CD4-positive, alpha-beta T cell (primary cell): ENCODE measurements at places on chromosomes 11 and 22.

DNA sequence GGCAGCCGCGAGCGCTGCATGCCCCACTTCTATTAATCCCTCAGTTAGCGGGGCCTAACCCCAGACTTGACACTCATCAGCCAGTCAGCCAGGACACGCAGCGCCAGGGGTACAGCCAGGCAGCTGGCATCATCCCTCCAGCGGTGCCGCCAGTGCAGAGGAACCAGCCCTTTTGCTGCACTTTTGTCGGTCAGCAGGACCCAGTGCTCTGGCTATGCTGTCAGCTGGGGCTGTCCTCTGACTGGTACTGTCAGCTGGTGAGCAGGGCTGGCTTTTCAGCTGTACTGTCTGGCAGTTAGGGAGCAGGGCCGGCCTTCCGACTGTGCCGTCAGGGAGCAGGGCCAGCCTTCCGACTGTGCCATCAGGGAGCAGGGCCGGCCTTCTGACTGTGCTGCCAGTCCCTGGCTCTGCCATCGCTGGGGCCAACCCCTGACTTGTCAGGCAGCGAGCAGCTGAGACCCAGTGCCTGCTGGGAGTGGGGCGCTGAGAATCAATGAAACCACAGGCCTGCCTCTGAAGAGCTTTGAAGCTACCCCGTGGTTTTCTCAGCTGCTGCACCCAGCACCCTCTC is 115.4 kb downstream of the KIAA1671 start:
- no peaks in the 10 kb centered on the region for H3K36me3 ChIP-seq
- peak overlapping the region; percentile 90 for H3K27ac ChIP-seq
- H3K27me3 ChIP-seq: no peaks in the 10 kb centered on the region
- peak; percentile 84 for DNase-seq
- H3K4me3 ChIP-seq: peak overlapping the region; percentile 29
- H3K4me1 ChIP-seq: peaks cover 93% of the 10 kb centered on the region

- no peak overlapping the region for H3K27ac ChIP-seq
- no peaks in the 10 kb centered on the region for H3K4me1 ChIP-seq
- no peaks in the 10 kb centered on the region for H3K36me3 ChIP-seq
- H3K27me3 ChIP-seq: no peaks in the 10 kb centered on the region
- DNase-seq: no peak
- H3K4me3 ChIP-seq: no peak overlapping the region
Measured at GRCh38 chr11:21909145-21909544, 283.7 kb upstream of the ANO5 start.

GRCh38 chr11:9789910-9790309 is 126.0 kb downstream of the SWAP70 start:
- H3K4me3 ChIP-seq: no peak overlapping the region
- H3K36me3 ChIP-seq: peaks cover 5% of the 10 kb centered on the region
- DNase-seq: no peak
- no peaks in the 10 kb centered on the region for H3K4me1 ChIP-seq

DNA sequence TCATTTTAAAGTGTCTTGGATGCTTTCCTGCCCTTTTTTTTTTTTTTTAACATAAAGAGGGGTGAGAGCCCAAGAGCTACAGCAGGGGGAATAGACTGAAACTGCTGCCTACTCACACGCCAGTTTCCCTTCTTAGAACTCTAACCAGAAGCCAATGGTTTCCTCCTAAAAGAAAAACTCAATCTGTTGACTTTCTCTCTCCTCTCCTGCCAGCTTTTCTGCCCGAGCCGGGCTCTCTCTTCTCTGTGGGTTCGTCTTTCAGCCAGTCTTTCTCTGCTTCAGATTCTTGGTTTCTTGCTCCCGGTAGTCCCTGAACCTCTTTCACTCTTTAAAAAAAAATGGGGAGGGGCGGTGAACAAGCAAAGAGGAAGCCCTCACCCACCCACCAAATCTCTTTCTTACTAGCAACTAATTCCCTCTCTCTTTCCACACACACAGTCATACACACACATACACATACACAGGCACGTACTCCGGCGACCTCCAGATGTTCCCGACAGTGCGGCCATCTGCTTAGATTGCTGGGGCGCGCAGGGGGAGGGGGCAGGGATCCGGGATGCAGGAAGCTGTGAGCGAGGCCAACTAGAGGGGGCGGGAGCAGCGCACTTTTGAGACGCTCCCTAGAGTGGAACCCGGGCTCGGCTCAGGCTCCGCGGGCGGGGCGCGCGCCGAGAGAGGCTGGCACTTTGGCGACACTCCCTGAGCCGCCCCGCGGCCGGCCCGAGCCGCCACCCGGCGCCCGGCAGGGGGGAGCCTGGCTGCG is 444 bp upstream of the TSKU start:
- peak overlapping the region; percentile 41 for H3K4me3 ChIP-seq
- H3K27me3 ChIP-seq: peaks cover 41% of the 10 kb centered on the region
- H3K4me1 ChIP-seq: peaks cover 20% of the 10 kb centered on the region
- no peaks in the 10 kb centered on the region for H3K36me3 ChIP-seq
- DNase-seq: peak; percentile 37

DNA sequence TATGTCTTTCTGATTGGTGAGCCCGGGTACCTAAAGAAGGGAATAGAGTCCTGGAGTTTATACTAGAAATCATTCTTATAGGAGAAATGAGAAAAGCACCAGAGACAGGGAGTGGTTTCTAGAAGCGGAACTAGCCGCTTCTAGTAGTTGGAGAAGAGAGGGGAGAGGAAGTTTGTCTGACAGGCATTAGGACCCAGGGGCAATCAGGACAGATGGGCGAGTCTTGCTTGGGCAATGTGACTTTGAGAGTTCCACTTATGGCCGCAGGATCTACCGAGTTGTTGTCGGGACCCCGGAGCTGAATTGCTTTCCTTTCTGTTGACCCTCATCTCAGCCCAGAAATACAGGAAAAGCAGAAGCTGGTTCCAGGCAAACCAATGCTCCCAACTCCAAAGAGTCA is 596.8 kb upstream of the CNTN5 start:
- no peak overlapping the region for H3K27ac ChIP-seq
- H3K4me1 ChIP-seq: no peaks in the 10 kb centered on the region
- H3K36me3 ChIP-seq: no peaks in the 10 kb centered on the region
- H3K27me3 ChIP-seq: no peaks in the 10 kb centered on the region
- no peak overlapping the region for H3K4me3 ChIP-seq
- no peak for DNase-seq

GRCh38 chr11:96267496-96268032 is 75.4 kb downstream of the MAML2 start:
- peak overlapping the region; percentile 43 for H3K27ac ChIP-seq
- peaks cover 10% of the 10 kb centered on the region for H3K36me3 ChIP-seq
- DNase-seq: no peak
- H3K4me3 ChIP-seq: peak overlapping the region; percentile 25
- no peaks in the 10 kb centered on the region for H3K27me3 ChIP-seq

DNA sequence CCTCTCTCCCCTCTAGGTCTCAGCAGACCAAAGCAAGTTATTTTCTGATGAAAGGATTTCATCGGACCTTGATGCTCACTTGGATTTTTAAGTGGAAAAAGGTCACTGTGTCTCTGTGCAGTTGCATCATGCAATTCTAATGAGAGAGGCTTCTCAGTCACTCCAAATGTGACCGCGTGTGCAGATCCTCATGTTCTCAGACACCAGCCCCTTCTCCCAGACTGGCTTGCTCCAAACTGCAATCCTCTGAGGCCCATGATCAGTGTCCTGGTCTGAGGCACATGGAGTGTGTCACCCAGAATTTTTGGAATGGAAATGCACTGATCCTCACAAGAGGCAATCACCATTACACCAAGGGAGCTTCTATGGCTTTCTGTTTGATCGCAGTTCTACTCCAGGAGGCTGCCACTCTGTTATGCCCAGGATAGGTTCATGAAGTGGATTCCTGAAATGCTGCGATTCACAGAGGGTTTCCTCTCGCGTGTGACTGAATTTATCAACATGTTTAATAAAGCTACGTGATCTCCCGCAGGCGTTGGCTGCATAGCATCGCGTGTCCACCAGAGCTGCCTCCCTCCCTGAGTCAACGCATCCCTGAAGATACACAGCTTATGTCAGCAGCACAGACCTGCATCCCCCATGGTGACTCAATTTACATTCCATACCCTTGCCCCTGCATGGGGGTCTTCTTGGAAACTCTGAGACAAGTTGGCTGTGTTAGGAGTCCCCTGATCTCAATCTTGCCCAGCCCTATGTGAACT is 544.6 kb upstream of the B3GAT1 start:
- H3K27ac ChIP-seq: no peak overlapping the region
- DNase-seq: no peak
- H3K27me3 ChIP-seq: no peaks in the 10 kb centered on the region
- H3K36me3 ChIP-seq: no peaks in the 10 kb centered on the region

- H3K36me3 ChIP-seq: no peaks in the 10 kb centered on the region
- H3K27ac ChIP-seq: no peak overlapping the region
- H3K27me3 ChIP-seq: peaks cover 22% of the 10 kb centered on the region
- peaks cover 25% of the 10 kb centered on the region for H3K4me1 ChIP-seq
- peak overlapping the region; percentile 61 for H3K4me3 ChIP-seq
- no peak for DNase-seq
Measured at GRCh38 chr11:119728211-119728626, 781 bp downstream of the NECTIN1 start.
